ENCODE measurements at places on chromosomes 16 and 17.

DNA sequence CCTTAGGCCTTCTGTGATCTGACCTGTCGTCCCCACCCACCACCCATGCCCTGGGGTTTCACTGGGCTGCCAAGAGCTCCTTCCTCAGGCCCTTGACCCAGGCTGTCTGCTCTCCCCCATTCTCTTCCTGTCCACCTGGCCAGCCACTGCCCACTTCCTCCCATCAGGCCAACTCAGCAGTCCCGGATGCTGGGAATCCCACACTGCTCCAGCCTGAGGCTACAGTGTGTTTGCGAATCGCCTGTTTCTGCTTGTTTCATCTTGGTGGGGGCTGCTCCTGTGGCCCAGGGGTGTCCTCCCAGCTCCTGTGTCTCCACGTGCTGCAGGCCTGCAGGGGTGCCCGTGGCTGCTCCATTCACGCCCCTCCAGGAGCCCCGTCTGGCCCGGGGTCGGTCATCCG, 839 bp upstream of the METRN start:
- DNase-seq, result no peak

DNA sequence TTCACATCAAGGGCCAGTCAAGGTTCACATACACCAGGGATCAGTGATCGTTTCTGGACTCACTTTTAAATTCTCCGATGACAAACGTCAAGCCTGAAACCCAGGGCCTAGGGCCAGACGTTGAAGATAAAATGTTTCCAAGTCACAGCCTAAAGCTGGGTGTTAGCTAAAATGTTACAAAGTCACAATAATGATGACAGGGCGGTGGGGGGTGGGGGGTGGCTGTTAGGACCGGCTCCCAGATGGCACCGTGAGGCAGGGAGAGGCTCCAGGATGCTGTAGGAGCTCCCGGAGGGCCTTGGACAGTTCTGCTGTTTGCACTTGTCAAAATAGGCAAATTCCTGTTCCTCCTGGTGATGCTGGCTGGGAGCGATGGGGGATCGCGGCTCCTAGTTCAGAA, 16.4 kb upstream of the RPL13 start:
- no peak for DNase-seq

DNA sequence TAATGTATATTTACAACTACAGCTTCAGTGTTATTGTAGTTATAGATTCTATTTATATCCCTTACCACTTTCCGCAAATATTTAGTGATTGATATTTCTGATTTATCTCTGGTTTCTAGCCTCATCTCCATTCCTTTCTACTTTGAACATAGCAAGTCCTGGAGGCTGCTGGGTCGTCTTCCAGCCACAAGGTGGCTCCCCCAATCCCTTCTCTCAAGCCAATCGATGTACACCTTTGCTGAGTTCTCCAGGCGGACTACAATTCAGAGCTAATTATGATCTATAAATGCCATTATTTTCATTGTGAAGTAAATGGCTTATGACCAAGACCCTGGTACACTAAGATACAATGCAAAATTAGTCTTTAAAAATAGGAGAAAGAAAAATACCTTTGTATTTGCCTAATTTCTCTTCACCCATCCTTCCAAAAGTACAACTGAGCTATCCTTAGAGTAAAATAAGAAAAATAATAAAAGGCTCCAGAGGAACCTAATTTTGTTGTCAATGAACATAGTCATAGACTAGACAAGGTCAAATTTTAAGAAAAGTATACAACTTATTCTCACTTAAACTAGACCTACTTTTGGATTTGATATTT, 122.1 kb downstream of the SKAP1 start:
- DNase-seq, result no peak

GRCh38 chr17:81094509-81095382, 59.8 kb downstream of the BAIAP2 start:
- DNase-seq, result no peak

DNA sequence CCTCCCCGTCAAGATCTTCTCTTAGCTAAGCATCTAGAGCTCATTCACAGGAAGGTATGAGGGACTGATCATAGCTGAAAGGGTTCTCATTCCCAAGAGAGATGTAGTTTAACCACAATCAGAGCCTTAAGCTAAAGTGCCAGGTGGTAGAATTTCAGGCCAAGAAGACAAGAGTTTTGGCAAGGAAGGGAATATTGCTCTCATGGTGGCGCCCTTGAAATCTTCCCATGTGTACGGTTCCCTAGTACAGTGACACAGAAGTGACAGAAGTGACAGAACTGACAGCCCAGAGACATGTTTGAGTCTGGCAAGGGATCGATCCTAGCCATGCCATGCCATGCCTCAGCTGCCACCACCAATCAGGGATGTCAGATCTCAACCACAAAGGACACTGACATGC, 2.5 kb downstream of the GRIN2C start:
- DNase-seq, result no peak

GRCh38 chr16:75398333-75398732, 35.0 kb downstream of the CFDP1 start:
- no peak for DNase-seq

GRCh38 chr17:62791235-62791734, 16.8 kb downstream of the MARCHF10 start:
- DNase-seq, result no peak

DNA sequence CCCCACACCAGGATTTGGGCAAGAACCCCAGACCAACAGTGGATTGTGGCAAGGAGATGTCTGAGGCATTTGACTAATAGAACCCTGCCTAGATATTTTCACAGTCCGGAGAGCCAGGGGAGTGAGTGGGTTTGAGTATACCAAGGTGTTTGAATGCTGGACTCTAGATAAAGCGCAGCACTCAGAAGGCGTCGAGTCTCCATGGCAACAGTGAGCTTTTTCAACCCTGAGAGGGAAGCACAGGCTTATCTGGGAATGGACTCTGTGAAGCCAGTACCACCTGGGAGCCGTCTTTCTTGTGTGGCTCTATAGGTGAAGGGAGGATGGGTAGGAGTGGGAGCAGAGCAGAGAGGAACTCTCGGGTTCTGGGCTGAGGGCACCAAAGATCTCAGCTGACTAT, 147.0 kb downstream of the SHISA6 start:
- DNase-seq, result no peak

DNA sequence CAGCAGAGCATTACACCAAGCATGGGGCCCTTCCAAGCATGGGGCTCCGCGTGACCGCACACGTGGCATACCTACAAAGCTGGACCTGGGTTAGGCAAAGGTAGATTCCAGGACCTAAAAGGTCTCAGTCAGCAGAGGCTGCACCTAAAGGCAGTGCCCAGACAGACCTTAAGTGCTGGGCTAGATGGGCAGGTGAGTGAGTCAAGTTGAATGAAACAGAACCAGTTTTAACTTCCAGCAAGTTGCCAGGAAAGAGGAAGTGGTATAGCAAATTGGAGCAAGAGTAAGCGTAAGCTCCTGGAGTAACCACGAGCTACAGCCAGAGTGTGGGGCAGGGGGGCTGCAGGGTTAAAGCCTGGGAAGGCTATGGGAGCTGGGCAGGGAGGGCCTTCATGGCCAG, 49.5 kb downstream of the SRCIN1 start:
- DNase-seq, result no peak

GRCh38 chr17:77319211-77320043, 178.7 kb downstream of the SEC14L1 start:
- DNase-seq, result peak; percentile 78

DNA sequence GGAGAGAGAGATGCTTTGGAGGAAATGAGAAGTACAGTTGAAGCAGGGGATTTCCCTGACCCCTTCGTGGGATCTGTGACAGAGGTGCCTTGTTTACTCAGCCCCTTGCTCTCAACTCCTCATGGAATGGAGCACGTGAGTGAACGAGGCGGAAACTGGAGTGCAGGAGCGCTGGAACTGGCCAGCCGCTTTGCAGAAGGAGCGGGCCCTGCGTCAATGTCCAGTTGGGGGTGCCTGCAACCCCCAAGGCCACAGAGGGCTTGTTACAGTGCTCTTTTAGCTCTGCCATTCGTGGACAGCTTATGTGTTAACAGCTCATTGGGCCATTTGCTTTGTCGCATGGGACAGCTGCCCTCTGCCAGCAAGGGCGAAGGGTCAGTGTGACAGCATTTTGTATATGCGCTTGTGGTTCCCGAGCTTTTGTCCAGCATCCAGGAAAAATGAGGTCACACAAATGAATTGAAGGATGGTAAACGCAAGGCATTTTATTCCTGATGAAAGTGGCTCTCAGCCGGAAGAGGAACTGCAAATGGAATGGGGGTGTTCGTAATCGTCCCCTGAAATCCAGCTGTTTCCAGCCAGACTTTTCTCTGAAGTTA, 1395.1 kb downstream of the CDH8 start:
- no peak for DNase-seq

DNA sequence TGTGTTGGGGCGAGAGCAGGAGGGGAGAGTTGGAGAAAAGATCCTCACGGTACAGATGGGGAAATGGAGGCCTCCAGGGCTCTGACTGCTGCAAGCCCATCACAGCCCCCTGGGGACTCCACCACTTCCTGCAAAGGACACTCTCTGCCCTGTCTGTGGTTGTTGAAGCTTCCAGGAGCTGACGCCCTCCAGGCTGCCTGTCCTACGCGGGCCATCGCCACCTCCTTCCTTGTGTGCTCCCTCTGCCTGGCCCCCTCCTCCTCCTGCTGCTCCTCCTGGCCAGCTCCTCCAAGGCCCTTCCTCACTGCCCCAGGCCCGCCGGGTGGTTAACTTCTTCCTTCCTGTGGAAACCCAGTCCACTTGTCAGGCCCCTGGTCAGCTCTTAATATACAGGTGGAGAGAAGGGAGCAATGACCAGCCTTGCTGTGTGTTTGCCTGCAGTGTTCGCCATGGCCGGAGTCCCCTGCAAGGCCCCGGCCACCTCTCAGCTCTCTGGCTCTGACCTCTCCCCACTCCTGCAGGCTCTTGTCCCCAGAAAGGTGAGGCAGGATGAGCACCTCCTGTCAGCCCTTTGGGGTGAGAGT, 18.4 kb upstream of the STAC2 start:
- peak; percentile 41 for DNase-seq

GRCh38 chr16:22195695-22196558, 10.2 kb upstream of the EEF2K start:
- peak; percentile 87 for DNase-seq

GRCh38 chr16:52825892-52826291, 226.8 kb downstream of the CHD9NB start:
- no peak for DNase-seq

DNA sequence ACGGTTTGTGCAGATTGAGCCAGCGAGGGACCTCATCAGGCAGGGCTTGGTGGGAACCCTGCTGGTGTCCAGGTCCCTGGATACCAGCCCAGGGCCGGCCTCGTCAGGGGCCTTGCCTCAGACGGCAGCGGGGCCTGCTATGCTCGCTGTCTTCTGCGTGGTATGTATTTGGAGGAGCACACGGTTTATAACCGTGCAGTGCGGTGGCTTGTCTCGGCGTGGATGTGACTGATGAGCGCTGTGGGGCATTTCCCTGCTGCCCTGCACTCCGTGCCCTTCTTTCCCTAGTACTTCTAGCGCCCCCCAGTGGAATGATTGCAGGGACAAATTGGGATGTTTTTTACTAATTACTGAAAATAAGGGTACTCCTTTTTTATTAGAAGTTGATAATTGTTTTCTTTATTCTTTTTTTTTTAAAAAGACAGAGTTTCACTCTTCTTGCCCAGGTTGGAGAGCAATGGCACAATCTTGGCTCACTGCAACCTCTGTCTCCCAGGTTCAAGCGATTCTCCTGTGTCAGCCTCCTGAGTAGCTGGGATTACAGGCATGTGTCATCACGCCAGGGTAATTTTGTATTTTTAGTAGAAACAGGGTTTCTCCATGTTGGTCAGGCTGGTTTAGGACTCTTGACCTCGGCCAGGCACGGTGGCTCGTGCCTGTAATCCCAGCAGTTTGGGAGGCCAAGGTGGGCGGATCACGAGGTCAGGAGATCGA, 15.3 kb downstream of the TBCD start:
- no peak for DNase-seq
